ENCODE measurements at places on chromosomes 5 and 9. TPM values are rescaled to one million over a fixed set of nuclear protein-coding genes. Genes with fewer than 3 reads are reported as not detected.

Gene RHOBTB3
- total RNA-seq: 27.5 TPM

Gene GTF3C4
- 10.1 TPM for total RNA-seq

Gene SCGB3A2
- total RNA-seq: not detected

Gene FOXD4
- 0.06 TPM for total RNA-seq

Gene RNF224
- 0.13 TPM for total RNA-seq

Data from aortic smooth muscle cell (primary cell).